ENCODE measurements at places on chromosomes 16 and 17.

- no peak for DNase-seq
Measured at GRCh38 chr16:86200722-86201121, 301.8 kb downstream of the IRF8 start.

DNA sequence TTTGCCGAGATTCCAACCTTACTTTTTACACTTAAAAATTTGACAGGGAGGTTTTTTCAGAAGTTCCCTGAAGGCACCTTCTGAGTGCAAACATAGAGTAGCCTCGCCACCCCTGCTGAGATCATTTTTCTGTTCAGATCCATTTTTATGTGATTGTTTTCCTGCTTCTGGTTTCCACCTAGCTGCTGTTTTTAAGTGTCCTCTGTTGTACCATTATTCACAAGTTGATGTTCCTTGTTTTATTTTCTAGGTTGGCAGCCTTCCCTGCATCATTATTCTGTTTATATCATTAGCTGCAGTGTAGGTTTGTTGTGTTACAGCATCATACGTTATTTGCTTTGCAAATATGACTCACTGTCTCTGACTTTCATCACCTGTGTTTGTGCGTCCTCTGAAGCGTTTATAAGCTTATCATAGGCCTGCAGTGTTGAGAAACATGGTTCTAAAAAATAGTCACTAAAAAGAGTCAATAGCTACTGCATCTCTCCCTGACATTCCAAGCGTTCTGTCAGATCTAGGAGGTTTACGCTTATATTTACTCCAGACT, 116.9 kb upstream of the CLEC3A start:
- DNase-seq, result peak; percentile 76

DNA sequence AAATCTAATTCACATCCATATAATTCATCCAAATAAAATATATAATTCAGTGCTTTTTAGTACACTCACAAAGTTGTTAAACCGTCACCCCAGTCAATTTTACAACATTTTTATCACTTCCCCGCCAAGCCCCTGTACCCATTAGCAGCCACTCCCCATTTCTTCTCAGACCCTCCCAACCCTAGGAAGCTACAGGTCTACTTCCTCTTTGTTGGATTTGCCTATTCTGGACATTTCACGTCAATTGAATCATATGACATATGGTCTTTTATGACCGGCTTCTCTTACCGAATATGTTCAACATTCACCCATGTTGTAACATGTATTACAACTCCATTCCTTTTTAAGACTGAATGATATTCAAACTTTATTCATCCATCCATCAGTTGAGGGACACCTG, 19.9 kb upstream of the MLKL start:
- no peak for DNase-seq

GRCh38 chr17:37147301-37147812, 198.6 kb downstream of the AATF start:
- no peak for DNase-seq

DNA sequence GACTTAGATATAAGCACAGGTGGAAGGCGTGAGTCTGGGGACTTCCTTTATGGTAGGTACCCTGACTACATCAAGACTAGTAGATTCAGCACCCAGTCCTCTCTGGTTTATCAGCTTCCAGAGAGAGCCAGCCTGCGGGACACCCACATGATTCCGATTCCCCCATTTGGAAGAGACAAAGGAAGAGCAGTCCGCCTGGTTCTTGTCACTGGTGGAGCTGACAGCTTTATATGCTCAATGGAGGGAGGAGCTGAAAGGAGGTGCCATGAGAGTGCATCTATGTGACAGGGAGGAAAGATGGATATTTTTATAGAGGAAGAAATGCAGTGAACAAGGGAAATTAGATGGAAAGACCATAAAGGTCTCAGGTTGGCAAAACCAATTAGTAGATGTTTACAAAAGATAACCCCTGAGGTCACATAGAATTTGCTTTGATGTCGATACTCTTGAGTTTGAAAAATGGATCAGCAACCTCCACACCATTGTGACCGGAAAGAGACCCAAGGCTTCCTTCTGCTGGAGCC, 437.7 kb downstream of the PMP22 start:
- DNase-seq, result no peak

DNA sequence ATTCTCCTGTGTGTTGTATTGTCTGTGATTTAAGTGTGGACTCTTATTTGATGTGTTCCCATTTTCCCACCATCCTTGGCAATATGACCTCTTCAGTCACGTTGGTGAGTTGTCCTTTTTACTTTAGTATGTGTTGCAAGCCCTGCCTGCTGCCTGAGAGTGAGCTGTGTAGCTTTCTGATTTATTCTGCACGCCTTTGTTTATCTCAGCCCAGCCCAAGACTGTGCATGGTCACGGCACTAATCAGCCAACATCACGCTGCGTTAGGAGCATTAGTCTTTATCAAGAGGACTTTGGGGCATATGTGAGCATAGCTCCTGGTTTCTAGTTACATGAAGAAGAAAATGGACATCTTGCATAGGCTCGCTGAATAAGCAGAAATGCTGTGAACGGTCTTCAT, 6.0 kb downstream of the TOM1L1 start:
- DNase-seq, result no peak

- no peak for DNase-seq
Measured at GRCh38 chr17:74480290-74480689, 13.9 kb downstream of the CD300A start.

DNA sequence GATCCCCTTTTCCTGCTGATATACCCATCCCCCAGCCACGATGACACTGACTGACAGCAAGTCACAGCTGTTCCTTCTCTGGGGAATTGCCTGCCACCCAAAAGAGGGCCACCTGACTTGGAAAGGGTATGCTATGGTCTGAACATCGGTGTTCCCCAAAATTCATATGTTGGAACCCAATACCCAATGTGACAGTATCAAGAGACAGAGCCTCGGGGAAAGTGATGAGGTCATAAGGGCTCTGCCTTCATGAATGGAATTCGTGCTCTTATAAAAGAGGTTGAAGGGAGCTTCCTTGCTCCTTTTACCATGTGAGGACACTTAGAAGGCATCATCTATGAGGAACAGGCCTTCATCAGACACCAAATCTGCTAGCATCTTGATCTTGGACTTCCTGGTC, 7.6 kb upstream of the MARVELD3 start:
- DNase-seq, result no peak

DNA sequence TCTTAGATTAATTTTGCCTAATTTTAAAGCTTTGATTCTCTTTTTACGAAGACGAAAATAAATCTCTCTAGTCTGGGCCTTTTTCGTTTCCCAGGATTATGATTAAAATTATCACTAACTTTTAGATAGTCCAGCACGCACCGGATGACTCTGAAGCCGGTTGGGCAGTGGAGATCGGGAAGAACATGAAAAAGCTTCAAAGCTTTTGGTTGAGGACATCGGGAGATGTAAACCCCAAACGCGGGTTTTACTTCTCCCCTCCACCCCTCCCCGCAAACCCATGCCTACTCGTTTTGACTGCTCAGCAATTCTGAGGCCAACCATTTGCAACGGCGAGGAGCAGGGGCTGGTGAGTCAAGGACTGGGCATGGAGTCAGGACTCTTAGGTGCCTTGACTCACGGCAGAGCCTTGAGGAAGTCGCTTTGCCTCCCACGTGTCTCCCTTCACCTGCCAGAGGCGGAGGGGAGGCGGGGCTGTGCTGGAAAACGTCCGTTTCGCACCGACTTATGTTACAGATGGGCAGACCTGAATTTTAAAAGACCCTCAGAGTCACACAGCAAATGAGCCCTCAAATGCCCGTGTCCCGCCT, 989 bp upstream of the DUSP14 start:
- no peak for DNase-seq
